ENCODE measurements at places on chromosomes 6 and 20.

DNA sequence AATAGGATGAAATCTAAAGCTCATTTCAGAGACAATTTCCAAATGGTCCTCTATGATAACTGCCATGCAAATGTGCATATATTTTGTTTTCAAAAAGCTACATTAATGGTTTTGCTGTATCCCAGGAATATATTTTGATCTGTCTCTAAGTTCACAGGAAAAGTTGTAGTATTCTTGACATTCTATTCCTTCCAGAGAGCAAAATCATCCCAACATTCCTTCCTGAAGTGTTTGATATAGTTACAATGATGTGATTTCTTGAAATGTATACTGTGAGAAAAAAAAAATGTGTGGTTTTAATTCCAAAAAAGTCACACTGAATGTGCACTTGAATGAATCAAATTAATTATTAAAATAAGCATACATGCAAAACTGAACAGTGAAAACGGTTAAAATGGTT lies 996.0 kb upstream of the CITED2 start:
- no peak for DNase-seq

DNA sequence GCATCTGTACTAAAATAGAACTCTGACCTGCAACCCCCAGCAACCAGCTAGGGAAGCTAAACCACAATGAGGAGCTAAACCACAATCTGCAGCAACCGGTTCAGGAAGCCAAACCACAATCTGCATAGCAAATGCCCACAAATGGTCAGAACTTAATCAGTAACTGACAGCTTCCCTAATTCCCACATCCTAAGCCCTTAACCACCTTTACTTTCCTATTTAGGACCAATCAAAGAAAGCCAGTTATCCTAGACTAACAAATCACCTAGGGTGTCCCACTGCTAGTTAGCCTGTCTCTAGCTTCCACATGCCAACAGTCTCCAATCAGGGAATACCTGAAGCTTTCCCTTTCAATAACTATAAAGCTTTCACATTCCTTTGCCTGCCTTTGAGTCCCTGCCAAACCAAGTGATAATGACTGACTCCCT lies 424.6 kb upstream of the PTCHD4 start:
- DNase-seq: no peak

DNA sequence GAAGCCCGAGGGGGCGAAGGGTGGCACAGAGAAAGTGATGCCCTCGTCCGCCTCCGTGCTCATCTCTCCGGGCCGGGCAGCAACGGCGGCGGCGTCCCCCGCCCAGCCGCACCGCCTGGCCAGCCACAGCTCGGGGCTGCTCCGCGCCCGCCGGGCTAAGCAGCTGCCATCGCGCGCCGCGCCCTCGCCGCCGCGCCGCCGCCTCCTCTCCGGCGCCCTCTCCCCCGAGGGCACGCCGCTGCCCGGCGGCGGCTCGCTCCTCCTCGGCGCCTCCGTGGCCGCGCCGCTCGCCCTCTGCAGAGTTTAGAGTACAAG lies 225 bp downstream of the MAP3K5 start:
- DNase-seq: no peak

- no peak for DNase-seq
Observed at GRCh38 chr20:36331209-36331608, 25.1 kb downstream of the DLGAP4 start.

GRCh38 chr20:3606021-3606420 lies 57.2 kb downstream of the GFRA4 start:
- DNase-seq: no peak

GRCh38 chr20:43721429-43722152 lies 5.2 kb downstream of the GTSF1L start:
- peak; percentile 71 for DNase-seq

GRCh38 chr6:166569206-166569605 lies 17.3 kb downstream of the RAMACL start:
- DNase-seq: no peak

All from NCI-H1092 treated with DMSO at 0.1 percent for 48 hours (cell line).